ENCODE measurements at places on chromosomes 5 and 9.

GRCh38 chr9:4148231-4148561 is 151.7 kb downstream of the GLIS3 start:
- no peak for DNase-seq

DNA sequence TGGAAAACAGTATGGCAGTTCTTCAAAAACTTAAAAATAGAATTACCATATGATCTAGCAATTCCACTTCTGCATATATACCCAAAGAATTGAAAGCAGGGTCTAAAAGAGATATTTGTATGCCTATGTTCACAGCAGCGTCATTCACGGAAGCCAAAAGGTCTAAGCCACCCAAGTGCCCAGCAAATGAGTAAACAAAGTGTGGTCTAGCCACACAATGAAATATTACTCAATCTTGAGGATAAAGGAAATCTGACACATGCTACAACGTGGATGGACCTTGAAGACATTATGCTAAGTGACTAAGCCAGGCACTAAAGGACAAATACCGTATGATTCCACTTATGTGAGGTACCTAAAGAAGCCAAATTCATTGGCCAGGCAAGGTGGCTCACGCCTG is 11.1 kb upstream of the MED27 start:
- DNase-seq = no peak

DNA sequence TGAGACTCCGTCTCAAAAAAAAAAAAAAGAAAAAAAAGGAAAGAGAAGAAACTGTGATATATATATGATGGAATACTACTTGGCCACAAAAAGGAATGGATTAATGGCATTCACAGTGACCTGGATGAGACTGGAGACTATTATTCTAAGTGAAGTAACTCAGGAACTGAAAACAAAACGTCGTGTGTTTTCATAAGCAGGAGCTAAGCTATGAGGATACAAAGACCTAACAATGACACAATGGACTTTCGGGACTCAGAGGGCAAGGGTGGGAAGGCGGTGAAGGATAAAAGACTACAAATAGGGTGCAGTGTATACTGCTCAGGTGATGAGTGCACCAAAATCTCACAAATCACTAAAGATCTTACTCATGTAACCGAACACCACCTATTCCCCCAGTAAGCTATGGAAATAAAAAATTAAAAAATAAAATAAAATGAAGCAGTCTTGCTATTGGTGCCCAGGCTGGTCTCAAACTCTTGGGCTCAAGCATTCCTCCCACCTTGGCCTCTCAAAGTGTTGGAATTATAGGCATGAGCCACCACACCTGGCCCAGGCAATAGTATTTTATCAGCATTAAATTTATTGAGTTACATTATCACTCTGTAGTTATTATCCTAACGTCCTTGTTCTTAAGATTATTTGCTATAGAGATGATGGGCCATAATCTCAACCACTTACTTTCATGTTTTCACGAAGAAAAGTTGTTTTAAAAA is 71.5 kb upstream of the GPBP1 start:
- DNase-seq = no peak

GRCh38 chr9:126805554-126806262 is 868 bp downstream of the ZBTB43 start:
- DNase-seq = peak; percentile 57

DNA sequence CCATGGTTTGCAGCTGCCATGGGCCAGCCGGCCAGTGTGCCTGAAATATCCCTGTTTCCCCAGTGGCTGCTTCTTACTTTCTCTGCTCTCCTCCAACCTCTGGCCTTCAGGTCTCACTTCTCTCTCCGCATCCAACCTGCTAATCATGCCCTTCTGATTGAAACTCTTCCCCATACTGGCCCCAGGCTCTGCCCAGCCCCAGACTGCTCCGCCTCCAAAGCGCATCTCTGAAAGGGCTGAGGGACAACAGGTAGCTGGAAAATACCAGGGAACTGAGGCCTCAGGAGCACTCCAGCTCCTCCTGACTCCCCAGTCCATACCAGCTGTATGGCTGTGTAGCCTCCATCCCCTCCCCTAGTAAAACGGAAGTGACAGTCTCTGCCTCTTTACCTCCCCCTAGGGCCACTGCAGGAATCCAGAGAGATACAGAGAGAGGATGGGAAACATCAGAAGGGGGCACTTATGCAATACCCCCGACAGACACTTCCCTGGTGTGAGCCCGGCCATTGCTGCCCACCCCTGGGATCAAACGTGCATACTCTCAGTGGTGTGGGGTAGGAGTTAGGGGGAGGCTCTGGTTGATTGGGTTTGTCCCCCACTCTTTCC is 34.2 kb downstream of the PAX5 start:
- no peak for DNase-seq

DNA sequence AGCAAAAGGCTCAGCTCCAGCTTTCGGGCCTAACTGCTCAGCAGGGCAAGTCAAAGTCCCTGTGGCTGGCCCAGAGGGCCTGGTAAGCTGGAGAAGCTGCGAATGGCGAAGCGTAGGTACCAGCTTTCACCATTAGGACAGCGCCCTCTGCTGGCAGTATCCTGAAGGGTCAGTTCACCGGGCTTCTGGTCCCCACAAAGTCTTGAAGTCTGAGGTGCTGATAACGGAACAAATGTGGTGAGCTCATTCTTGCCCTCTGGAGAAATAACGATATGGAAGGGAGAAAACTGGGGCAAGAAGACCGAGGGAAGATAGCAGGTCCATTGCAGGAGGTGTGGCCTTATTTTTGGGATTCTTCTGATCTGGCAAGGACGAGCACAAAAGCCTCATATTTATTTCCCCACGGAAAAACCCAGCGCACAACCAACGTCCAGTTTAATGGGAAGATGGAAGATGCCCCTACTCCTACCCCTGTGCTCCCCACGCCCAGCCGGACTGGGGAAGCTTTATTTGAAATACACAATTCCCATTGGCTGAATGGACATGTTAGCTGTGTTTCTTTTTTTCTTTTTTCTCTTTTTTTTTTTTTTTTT is 7.2 kb downstream of the SOWAHA start:
- peak; percentile 90 for DNase-seq

All from stimulated activated CD8-positive, alpha-beta memory T cell treated with anti-CD3 and anti-CD28 coated beads, Interleukin-15, amount 100 ng/mL, for 1 hour (primary cell).